ENCODE measurements at places on chromosomes 12 and 14.

GRCh38 chr14:104081951-104082464 is 3.5 kb upstream of the ASPG start:
- no peak for DNase-seq

GRCh38 chr14:69620211-69620611 is 8.8 kb downstream of the SUSD6 start:
- no peak for DNase-seq

GRCh38 chr14:103845327-103845726 is 2.0 kb downstream of the PPP1R13B start:
- no peak for DNase-seq

- DNase-seq = peak; percentile 1
Measured at GRCh38 chr14:104886690-104887622, 21.9 kb downstream of the CEP170B start.

- DNase-seq = no peak
Measured at GRCh38 chr14:41899416-41899815, 292.7 kb downstream of the LRFN5 start.

GRCh38 chr12:3777206-3777809 is 24.4 kb upstream of the CRACR2A start:
- DNase-seq = no peak

- no peak for DNase-seq
Measured at GRCh38 chr14:101867854-101868253, 96.5 kb upstream of the DYNC1H1 start.

- no peak for DNase-seq
Measured at GRCh38 chr14:69049675-69050074, 70.6 kb upstream of the ACTN1 start.

- peak; percentile 17 for DNase-seq
Measured at GRCh38 chr12:110501399-110501751, 536 bp downstream of the VPS29 start.

- peak; percentile 77 for DNase-seq
Measured at GRCh38 chr14:77094672-77095284, 3.3 kb upstream of the CIPC start.

DNA sequence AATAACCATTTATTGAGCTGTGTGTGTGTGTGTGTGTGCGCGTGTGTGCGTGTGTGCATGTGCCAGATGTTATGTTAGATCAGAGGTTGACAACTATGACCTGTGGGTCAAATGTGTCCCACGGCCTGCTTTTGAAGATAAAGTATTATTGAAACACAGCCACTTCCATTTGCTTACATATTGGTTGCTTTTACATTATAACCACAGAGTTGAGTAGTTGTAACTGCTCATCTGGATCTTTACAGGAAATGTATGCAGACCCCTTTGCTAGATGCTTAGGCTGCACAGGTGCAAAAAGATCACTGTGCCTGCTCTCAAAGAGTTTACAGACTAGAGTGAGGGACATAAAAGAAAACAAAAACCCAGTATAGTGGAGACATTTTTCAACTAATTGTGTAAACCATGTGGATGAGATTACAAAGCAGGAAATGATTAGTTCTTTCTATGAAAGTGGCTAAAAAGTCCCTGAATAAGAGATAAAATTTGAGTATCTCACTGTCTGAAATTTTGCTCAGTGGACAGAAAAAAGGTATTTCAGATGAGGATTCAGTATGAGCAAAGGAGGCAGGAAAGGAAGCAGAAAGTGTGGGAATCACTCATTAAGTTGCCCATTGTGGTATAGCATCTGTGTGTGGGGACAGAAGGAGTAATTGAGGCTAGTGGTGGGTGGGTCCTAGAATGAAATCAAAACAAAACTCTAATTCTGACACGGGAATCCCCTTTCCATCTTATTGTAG is 188.4 kb downstream of the PAH start:
- DNase-seq = no peak

DNA sequence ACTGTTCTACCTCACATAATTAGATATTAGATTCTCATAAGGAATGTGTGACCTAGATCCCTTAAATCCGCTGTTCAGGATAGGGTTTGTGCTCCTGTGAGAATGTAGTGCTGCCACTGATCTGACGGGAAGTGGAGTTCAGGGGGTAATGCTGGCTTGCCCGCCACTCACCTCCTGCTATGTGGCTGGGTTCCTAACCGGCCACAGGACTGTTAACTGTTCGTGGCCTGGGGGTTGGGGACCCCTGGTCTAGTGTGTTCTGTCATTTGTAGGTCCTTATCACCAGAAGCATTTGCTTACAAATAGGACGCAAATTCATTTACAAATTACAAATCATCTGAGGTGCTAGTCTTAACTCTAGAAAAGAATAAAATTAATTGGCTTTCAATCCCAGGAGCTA is 16.4 kb upstream of the TMEM30B start:
- DNase-seq = no peak

- DNase-seq = no peak
Measured at GRCh38 chr14:29299372-29299771, 532.8 kb downstream of the FOXG1 start.

DNA sequence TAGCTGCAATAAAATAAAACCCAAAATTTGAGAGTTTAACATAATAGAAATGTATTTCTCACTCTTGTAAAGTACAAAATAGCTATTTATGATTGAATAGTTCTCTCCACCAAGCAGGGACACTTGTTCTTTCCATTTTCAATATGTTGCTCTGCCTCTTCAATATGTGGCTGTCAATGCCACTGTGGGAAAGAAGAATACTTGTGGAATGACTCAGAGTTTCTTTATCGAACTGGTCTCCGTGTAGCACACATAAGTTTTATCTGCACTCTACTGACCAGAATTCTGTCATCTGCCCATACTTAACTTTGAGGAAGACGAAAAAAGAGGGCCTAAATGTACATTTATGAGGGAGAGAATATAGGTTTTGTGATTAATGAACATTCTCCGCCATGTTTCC is 256.9 kb downstream of the ATXN7L3B start:
- DNase-seq = no peak

DNA sequence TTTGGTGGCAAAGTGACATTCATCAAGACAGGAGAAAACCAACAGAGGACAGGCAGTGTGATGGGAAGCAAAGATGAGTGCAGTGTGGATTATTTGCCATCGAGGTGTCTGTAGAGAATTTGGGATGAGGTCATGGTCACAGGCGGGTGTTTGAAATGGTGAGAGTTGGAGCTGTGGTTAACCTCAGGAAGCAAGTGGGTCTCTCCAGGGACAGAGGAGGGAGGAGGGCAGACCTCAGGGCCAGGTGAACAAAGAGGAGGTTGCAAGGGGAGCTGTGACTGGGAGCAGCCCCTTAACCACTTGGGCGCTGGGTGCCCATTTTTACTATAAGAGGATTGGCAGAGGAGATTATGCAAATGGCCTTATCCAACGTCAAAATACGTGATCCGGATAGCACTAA is 7.0 kb downstream of the FZD10 start:
- DNase-seq = no peak

DNA sequence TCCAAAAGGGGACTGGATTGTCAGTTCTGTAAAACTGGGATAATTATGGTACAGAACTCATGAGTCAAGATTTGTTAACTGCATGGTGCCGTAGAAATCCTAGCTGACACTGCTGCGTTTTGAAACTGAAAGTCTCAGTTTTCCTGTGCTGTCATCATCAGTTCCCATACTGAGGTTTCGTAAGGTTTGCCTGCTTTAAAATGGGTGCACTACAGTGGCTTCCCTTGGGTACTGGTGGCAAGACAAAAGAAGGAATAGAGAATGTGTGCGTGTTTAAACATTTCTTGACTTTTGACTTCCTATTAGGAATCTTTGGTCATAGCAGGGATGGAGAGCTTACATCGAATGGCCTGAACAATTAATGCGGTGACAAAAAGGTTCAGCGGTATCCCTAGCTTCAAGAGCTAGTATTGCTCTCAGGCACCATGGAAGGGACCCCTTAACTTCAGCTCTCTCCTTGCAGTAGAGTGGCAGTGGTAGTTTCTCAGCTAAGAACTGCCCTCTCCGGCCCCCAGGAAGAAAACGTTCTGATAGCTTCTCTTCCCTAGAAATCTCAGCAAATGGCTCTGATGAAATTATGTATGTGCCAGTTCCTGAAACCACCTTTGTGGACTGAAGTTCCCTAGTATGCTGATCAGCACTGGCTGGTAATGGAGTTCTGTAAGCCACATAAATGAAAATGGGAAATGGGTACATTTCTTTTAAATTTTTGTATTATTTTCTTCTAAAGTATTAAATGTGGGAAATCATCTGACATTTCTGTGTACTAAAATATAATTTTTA is 28.9 kb downstream of the ANO6 start:
- DNase-seq = no peak

GRCh38 chr14:55580470-55581341 is 699 bp downstream of the KTN1 start:
- DNase-seq = peak; percentile 54

GRCh38 chr12:65603438-65604351 is 220.6 kb upstream of the HMGA2 start:
- no peak for DNase-seq

- no peak for DNase-seq
Measured at GRCh38 chr12:114713466-114714215, 29.7 kb upstream of the TBX3 start.

- no peak for DNase-seq
Measured at GRCh38 chr12:18439541-18439940, 178.2 kb downstream of the PIK3C2G start.

GRCh38 chr14:32678088-32678487 is 260.6 kb upstream of the NPAS3 start:
- DNase-seq = no peak

- no peak for DNase-seq
Measured at GRCh38 chr12:51953864-51954263, 2.4 kb downstream of the ACVR1B start.

DNA sequence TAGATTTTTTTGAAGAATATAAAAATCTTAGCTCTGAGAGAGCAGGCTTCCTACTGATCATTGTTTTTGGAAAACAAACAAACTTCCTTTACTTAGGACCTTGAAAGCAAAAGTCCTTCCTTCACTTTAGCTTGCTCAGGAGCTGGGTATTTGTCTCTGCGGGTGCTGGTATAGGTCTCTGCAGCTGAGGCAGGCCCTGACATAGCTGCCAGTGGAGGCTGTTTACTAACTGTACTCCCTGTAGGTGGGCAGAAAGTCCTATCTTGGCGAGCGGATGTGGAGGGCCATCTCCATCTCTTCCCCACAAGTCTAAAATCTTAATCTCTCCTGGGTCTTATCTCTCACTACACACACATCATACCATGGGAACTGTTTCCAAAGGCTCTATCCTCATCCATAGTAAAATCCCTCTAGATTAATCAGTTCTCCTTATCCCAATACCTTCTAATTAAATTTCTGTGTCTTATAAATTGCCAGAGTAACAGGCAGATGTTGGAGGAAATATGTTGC is 4.1 kb upstream of the MIA2 start:
- no peak for DNase-seq

DNA sequence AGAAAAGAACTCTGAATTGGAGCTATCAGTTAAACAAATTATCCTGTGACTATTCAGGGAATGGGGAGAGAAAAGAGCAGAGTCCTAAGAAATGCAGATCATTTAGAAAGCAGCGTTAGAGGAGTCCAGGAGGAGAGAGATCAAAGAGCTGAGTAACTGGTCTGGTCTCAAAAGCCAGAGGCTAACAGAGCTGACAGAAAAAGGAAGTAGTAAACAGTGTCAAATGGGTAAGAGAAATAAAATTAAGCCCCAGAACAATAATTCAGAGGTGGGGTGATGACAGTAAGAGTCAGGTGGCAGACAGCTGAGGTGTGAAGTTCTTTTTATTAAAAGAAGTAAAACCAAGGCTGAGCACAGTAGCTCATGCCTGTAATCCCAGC is 19.3 kb downstream of the GXYLT1 start:
- no peak for DNase-seq

DNA sequence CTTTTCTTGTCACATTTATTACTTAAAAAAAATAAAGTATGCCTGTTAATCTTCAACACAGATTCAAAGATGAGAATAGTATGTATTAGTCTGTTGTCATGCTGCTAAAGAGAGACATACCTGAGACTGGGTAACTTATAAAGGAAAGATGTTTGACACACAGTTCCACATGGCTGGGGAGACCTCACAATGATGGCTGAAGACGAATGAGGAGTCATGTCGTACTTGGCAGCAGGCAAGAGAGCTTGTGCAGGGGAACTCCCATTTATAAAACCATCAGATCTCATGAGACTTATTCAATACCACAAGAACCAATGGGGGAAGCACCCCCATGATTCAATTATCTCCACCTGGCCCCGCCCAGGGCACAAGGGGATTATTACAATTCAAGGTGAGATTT is 335.9 kb upstream of the GARIN2 start:
- no peak for DNase-seq

DNA sequence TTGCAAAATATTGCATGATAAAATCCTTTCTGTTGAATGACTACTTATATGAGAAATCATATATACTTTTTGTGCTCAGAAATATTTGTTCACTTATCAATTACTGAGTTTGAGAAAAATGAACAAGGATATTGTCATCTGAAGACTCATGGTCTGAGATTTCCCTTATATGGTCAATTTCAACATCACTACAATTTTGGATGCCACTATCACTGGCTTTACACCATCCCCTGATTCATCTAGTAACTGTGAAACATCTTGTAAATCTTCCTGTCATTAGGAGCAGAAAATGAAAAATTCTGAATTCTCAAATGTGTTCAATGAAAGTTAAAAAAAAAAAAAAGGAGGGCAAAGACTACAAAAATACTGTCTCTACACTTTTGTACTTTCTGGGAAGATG is 21.8 kb upstream of the GXYLT1 start:
- no peak for DNase-seq

- DNase-seq = no peak
Measured at GRCh38 chr14:61388976-61389576, 67.7 kb downstream of the PRKCH start.

DNA sequence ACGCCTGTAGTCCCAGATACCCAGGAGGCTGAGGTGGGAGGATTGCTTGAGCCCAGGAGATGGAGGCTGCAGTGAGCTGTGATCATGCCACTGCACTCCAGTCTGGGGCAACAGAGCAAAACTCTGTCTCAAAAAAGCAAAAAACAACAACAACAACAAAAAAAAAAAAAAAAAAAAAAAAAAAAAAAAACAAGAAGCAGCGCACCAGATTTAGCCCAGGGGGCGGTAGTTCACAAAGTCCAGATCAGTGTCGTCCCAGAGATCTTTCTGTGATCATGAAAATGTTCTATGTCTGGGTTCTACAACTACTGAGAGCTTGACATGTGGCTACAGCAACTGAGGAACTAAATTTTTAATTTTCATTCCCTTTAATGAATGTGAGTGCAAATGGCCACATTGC is 27.4 kb downstream of the OAS2 start:
- no peak for DNase-seq

Data from stimulated activated CD4-positive, alpha-beta T cell treated with anti-CD3 and anti-CD28 coated beads, Interleukin-4, amount 100 ng/mL, for 1 hour (primary cell).